ENCODE measurements at places on chromosomes 11 and 22. TPM values are rescaled to one million over a fixed set of nuclear protein-coding genes. Genes with fewer than 3 reads are reported as not detected.
A peak's percentile ranks its signal among the peaks of the same experiment; 100 is the strongest.

GRCh38 chr22:27514601-27515523 is 286.7 kb downstream of the MN1 start:
- no peak for DNase-seq

GRCh38 chr11:19216709-19217374 is 15.1 kb upstream of the CSRP3 start:
- no peak for DNase-seq

- DNase-seq: no peak
Measured at GRCh38 chr11:124481365-124482323, 36.1 kb upstream of the OR8B8 start.

DNA sequence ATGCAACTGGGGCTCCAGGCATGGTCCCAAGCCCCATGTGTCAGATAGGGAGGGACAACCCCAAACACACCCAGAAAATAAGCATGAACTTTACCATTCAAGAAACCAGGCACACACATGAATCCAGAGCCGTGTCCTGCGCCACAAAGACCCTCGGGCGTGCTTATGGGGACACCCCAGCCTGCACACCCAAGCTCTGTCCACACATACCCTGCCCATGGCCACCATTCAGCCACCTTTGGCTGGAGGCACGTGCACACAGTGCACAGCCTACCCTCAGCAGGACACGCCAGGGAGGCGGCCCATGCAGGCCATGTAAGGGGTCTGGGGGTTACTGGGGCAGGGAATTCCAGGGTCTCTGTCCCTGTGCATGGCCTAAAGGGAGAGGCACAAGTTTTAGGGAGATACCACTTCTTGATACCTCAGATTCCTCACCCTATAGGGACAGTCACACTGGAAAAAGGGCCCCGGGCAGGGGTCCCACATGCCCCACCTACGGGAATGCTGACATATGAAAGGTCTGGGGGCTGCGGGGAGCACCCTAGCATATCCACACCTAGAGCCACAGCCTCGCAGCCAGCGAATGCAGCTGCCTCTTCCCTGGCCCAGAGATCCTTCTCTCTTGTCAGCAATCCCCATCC is 20.6 kb downstream of the PACSIN2 start:
- no peak for DNase-seq

DNA sequence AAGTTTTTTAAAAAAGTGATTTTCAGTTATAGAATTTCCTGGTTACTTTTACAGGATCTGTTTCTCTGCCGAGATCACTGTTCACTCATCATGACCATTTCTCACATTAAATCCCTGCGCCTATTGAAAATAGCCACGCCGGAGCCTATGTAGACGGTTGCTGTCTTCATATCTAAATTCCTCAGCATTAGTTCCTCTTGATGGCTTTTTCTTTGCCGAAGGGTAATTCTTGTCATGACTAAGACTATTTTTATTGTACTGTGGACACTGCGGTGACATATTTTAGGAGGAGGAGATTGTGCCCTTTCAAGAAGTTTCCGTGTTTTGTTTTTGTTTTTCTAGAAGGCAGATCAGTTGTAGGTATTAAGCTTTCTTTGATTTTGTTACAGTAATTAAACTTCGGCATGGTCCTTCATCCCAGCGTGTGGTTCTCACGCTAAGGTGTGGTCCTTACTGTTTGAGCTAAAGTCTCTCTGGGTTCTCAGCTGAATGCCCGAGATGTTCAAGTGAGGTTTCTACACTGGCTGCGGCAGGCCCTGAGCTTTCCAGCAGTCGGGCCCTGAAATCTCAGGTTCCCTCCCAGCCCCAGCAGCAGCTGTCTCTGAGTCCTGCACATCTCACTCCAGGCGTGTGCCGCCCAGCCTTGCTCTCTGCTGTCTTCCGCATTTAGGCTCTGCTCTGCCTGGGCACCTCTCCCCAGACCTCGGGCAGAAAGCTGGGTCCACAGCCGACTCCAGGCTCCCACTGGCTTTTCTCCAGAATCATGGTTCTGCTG is 1110.5 kb downstream of the TBC1D22A start:
- DNase-seq: peak; percentile 66

DNA sequence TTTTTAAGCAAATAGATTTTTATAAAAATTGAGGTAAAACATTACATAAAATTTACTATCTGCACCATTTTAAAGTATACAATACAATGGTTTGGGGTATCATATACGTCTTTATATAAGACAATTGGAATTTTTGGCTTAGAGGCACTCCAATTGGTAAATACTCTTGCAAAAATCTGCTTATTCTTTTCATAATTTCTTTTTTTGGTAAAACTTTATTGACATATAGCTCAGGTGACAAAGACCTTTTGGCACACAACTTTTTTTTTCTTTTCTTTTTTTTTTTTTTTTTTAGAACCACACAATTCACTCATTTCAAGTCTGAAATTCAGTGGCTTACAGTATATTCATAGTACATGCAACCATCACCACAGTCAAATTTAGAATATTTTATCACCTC is 57.8 kb downstream of the ATG16L2 start:
- no peak for DNase-seq

DNA sequence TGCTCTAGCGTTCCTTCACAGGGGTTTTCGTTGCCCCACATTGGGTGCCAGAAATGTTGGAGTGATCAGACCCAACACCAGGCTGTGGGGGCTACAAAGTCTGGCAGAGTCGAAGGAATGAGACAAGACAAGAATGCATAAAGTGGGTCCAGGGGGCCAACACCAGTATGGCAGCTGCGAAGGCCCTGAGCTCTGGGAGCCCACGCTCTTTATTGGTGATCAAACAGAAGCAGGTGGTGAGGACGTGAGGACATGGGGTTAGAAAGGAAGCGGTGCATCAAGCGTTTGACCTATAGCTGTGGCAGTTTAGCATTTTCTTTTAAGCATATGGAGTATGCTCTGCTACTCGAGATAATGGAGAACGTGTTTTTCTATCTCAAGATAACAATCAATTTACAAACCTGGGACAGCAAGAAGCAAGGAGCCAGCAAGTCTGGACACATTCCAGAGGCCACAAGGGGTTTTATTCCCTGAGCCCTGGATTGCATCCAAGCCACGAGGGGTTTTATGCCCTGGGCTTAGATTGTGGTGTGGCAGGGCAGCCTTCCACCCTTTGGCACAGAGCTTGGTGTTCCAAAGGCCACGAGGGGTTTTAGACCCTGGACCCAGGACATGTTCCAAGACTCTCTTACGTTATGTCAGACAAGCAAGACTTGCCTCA is 3.9 kb upstream of the DNAJB13 start:
- no peak for DNase-seq

GRCh38 chr22:31248138-31248745 is 36.1 kb downstream of the LIMK2 start:
- DNase-seq: peak; percentile 93

DNA sequence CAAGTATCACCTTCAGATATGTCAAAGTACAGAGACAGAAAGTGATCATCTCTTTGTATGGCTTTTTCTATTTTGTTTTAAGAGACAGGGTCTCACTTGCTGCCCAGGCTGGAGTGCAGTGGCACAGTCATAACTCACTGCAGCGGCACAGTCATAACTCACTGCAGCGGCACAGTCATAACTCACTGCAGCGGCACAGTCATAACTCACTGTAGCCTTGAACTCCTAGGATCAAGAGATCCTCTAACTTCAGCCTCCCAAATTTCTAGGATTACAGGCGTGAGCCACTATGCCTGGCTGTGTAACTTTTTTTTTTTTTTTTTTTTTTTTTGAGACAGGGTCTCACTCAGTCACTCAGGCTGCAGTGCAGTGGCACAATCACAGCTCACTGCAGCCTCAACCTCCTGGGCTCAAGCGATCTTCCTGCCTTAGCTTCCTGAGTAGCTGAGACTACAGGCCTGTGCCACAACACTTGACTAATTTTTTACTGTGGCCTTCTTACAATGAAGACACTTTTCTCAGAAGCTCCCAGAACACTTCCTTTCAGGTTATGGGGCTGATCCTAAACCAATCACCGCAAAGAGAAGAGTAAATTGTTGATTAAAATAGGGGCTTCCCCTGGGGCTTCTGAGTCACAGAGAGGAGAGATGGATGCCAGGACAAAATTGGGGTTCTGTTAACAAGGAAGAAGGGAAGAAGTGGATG is 9.0 kb upstream of the HIKESHI start:
- no peak for DNase-seq

DNA sequence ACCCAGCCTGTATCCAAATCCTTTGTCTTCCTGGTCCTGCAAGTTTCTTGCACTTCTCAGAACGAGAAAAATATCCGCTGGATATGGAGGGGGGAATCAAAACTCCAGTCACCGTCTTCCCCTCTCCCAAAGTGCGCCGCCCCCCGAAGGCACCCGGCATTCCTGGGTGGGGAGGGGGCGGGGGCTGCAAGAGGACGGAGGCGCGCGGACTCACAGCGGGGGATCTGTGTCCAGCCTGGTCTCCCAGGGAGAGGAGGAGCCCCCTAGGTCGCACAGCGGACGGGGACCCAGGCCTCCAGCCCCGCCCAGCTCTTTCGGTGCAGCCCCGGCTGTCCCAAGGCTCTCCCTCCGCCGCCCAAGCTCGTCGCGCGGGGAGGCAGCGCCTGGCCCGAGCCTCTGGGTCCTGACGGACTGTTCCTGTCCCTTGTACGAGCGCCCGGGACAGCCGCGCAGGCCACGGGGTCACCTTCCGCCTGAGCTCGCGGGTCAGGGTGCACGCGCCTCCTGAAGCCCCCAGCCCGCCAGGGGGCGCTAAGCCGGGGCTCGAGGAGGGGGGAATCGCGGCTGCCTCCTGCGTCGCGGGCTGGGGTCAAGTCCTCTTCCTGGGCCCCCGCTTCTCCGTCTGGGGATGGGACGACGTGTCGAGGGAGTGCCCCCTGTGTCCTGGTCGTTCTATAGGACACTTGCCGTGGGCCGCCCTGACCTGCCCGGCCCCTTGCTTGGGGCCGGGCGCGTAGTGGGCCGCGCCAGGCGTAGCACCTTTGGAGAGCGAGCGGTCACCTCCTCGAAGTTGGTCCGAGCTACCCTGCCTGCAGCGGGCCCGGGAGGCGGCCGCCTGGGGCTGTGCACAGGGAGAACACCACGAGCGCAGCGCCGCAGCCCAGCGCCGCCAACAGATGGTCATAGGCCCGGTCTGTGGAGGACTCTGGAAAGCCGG is 2.4 kb upstream of the WNT11 start:
- peak; percentile 89 for DNase-seq

DNA sequence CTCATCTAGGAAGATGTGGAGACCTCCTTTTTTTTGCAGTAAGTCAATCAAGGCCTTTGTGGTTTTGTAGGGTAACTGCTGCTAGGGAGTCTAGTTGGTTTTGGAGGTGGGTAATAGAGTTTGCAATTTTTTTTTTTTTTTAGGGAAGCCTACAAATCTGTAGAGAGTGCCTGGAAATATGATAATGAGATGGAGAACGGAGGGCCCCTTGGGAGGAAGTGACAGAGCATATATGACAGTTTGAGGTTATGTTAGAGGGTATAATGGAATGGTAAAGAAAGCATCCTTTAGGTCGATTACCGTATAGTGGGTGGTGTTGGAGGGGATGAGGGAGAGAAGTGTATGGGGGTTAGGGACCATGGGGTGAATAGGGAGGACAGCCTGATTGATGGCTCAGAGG is 98.3 kb downstream of the ELP4 start:
- DNase-seq: no peak

DNA sequence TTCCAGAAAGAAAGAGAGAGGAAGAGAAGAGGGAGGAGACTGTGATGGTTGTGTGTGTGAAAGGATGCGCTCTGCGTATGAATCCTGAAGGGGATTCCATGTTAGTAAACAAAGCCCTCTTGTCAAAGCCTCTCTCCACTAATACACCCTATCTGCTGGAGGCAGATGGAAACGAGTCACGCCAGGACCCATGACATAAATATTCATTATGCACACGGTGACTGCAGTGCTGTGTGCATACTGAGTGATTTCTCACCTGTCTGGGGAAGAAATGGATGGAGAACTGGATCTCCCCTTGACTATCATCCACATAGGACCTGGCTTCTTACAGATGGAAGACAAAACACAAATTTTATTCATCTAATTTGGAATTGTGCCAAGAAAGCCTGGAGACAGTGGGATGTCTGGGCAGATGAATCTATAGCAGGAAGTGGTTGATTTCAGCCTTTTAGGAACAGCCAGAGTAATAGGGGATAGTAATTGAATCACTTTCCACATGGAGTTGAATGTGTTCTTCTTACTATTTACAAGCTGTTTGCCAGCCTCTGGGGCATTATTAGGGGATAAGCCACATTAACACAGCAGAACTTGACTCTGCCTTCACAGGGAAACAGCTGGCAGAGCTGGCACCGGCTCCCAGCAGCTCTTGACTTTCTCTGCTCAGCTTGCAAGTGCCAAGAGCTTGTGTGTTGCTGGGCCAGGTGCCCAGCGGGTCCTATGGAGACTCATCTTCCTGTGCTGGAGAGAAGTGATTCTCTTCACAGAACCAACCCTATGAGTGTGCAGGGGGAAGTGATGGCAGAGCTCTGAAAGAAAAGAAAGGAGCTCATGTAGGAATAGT is 9.0 kb downstream of the MTNR1B start:
- no peak for DNase-seq

- no peak for DNase-seq
Measured at GRCh38 chr22:46062232-46062615, 85.3 kb upstream of the WNT7B start.

- DNase-seq: no peak
Measured at GRCh38 chr22:46322711-46323110, 12.8 kb upstream of the TRMU start.

DDX6 gene
- total RNA-seq: 157 TPM

RRP7A gene
- 38.6 TPM for total RNA-seq

SHANK2 gene
- total RNA-seq: 0.03 TPM

CHRNA10 gene
- 1.1 TPM for total RNA-seq

SYT12 gene
- 1.7 TPM for total RNA-seq

PATE4 gene
- not detected for total RNA-seq

Measured in osteocyte (in vitro differentiated cells).